Right lobe of liver (tissue), 6 donors: ENCODE measurements at places on chromosomes 6 and 20. TPM values are rescaled to one million over a fixed set of nuclear protein-coding genes. Genes with fewer than 3 reads are reported as not detected.

GRCh38 chr20:44703183-44703925, 11.8 kb upstream of the CCN5 start:
- no peak for DNase-seq

DNA sequence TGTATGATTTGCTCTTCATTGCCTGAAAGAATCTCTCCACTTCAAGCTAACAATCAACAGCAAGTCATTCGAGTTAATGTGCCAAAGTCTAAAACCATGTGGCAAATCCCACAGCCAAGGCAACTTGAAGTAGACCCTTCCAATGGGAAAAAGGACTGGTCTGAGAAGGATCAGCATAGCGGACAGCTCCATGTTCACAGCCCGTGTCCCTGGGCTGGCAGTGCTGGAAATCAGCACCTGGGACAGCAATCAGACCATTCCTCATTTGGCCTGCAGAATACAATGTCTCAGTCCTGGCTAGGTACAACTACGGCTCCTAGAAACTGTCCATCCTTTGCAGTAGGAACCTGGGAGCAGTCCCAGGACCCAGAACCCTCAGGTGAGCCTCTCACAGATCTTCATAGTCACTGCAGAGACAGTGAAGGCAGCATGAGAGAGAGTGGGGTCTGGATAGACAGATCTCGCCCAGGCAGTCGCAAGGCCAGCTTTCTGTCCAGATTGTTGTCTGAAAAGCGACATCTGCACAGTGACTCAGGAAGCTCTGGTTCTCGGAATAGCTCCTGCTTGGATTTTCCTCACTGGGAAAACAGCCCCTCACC, 1.1 kb downstream of the GJA10 start:
- DNase-seq = no peak

DNA sequence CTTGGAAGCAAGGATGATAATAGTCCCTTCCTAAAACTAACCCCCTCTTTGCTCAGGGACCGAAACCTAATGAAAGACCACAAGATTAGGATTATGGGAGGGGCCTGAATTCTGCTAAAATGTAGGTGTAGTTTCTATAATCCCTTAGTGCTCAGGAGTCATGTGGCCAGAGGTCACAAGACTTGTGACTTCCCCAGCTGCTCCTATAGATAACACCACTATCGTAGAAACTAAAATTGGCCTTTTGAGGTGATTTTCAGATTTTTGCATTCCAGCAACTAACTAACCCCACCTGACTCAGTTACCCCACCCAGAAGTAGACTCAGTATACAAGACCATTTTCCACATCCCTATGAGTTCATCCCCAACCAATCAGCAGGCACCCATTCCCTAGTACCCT, 42.1 kb downstream of the MDN1 start:
- DNase-seq = no peak

Gene RNF182
- not detected for total RNA-seq

Gene BFSP1
- total RNA-seq = 0.35 TPM

Gene PBOV1
- not detected for total RNA-seq

Gene MEP1A
- 0.07 TPM for total RNA-seq
